ENCODE measurements at places on chromosomes 2 and 18.

GRCh38 chr2:208112969-208113368 is 11.4 kb downstream of the CRYGD start:
- DNase-seq, result no peak

DNA sequence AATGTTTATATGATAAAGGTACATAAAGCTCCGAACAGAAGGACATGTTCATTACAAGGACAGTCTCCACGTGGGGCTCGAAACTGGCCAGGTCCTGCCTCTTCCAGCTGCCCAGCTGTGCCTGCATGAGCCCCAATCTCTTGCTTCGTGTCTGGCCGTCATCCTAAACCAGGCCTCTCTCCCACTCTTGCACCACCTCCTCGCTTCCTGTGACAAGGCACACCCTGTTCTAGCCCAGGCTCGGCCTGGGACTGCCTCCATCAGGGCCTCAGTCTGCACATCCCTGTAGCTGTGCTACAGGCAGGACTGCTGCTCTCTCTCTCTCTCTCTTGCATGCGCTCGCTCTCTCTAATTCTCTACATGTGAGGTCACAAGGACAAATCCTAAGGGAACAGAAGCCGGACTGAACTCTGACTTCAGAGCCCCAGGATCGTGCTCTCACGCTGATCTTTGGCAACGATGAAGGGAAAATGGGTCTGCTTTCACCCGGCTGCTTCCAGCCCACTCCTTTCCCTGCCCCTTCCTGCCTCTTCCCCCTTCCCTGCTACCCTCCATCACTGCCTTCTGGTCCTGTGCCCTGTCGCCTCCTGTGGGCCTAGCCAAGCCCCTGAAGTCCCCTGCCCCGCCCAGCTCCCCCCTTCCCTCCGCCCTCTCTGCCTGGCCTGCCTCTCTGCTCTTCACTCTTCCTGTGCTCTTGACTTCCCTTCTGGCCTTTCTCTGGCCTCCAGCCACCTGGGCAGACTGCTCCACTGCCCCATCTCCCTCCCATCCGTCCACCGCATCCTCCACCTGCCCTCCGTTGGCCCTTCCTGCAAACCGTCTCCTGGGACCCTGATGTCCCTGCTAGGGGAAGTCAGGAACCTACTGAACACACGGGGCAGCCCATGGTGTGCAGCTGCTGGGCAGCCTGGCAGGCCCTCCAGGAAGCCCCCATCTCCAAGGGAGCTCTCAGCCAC is 7.8 kb upstream of the GPR55 start:
- DNase-seq, result peak; percentile 20

- no peak for DNase-seq
These were observed 400.3 kb downstream of the NCKAP5 start for GRCh38 chr2:133167990-133168389.

DNA sequence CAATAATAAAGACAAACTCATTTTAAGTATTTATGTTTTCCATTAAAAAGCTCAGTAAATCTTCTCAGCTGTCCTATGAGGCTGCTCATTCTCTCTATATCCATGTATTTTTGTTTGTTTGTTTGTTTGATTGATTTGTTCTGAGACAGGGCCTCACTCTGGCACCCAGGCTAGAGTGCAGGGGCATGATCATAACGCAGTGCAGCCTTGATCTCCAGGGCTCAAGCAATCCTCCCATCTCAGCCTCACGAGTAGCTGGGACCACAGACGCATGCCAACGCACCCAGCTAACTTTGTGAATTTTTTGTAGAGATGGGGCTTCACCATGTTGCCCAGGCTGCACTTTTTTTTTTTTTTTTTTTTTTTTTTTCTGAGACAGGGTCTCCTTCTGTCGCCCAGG is 5.6 kb downstream of the STRN start:
- no peak for DNase-seq

DNA sequence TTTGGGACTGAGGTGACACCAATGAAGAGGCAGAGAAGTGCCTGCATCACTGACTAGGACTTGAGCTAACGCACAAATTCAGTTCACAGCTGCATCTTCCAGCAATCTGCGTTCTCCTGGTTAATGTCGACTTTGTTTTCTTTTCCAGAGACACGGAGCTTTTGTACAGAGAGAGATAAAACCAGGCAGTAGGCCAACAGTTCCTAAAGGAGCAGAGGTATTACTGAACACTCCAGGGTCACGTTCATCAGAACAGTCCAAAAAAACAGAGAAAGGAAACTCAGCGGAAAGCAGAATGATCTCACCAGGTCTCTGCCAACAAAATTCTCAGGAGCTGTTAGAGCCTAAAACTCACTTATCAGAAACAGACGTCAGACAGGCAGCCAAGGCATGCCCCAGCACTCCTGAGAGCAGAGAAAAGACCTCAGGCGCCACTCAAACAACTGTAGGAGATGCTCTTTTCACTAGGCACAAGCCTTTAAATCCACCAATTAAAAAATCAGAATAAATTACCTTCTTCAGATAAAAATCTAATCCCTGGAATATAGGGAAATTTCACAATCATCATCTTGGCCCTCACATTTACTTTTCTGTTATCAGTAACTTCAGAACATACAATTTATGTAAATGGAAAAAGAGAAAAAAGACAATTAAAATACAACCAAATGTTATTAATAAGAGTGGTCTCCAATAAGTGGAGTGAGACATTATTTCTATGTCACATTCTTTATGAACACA is 95.9 kb upstream of the SPTBN1 start:
- peak; percentile 84 for DNase-seq

DNA sequence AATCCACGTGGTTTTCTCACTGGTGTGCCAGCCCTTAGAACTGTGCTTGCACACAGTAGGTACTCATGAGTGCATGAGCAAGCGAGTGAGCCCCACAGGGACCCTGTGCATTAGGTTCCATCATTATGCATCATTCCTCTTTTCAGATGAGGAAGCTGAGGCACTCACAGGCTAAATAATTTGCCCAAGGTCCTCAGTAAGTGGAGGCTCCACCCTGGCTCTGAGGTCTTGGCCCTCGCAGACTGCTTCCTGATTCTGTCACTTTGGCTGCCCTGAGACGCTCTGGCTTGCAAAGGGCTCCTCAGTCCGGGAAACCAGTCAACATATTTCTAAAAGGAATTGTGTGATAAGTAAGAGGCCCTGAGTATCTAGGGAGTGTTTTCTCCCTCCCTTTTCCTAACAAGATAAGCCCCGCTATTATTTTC is 71.7 kb downstream of the IL1R2 start:
- DNase-seq, result no peak

GRCh38 chr2:18267501-18267900 is 293.0 kb downstream of the RDH14 start:
- no peak for DNase-seq

DNA sequence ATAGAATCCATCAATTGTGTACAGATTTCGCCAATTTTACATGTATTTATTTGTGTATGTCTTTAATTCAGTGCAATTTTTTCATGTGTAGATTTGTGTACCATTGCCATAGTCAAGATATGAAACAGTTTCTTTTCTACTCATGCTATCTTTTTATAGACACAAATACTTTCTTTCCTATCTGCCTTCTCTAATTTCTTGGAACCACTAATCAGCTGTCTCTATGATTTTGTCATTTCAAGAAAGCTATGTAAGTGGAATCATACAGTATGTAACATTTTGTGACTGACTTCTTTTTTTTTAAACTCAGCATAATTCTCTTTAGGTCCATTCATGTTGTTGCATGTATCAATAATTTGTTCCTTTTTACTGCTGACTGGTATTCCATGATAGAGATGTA is 33.3 kb downstream of the KIAA1328 start:
- DNase-seq, result no peak

DNA sequence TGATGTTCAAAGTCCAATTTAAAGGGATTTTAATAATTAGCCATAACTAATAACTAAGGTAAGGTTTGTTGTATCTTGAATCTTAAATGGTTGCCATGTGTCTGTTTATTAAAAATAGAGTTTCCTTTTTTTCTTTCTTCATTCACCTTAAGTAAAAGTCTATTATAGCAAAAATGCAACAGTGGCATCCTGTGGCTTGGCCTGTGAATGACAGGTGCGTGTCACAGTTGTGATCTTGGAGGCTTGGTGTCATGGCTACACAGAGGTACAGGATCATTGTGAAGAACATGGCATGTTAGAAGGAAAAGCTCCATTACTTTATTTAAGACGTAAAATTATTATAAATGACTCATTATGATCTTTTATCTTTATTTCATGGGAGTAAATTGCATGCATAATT is 246.1 kb downstream of the BCL2 start:
- DNase-seq, result no peak

DNA sequence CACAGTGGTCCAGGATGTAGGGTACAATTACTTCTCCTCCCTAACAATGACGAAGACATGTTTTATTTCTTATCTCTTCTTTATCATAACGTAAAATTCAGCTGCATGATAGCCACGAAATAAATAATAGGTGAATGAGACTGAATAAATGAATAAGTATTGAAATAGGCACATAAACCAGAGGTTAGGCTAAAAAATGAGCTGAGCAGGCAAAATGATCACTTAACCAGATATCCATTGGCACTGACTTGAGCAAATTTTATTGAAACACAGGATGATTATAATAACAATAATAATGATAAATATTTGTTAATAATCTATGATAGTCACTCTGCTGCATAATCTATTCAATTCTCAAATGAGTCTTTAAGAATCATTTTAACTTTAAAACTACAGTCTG is 506.9 kb upstream of the ZNF804A start:
- no peak for DNase-seq

- DNase-seq, result no peak
These were observed 434.9 kb downstream of the ZEB2 start for GRCh38 chr2:144085016-144085415.

- DNase-seq, result no peak
These were observed 61.5 kb downstream of the MBP start for GRCh38 chr18:77071061-77071460.

- DNase-seq, result no peak
These were observed 47.2 kb downstream of the SCG2 start for GRCh38 chr2:223554923-223555322.

- DNase-seq, result no peak
These were observed 154.3 kb downstream of the NDUFA10 start for GRCh38 chr2:239870863-239871262.

GRCh38 chr18:23580677-23581367 is 5.5 kb downstream of the NPC1 start:
- DNase-seq, result no peak

DNA sequence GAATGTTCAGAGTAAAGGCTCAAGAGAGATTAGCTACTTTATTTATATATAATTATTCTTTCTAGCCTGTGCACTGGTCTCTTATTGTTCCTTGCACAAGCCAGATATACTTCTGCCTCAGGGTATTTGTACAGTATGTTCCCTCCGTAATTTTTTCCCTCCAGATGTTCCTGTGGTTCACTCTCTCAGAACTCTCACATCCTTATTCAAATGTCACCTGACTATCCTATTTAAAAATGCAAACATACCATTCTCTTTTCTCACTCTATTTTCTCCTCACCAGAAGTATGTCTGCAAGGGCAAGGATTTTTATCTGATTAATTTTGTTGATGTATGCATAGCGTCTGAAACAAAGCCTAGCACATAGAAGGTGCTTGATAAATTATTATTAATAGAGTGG is 64.0 kb upstream of the CERS6 start:
- DNase-seq, result no peak

- DNase-seq, result no peak
These were observed 4.6 kb upstream of the LAMA3 start for GRCh38 chr18:23684515-23685197.

DNA sequence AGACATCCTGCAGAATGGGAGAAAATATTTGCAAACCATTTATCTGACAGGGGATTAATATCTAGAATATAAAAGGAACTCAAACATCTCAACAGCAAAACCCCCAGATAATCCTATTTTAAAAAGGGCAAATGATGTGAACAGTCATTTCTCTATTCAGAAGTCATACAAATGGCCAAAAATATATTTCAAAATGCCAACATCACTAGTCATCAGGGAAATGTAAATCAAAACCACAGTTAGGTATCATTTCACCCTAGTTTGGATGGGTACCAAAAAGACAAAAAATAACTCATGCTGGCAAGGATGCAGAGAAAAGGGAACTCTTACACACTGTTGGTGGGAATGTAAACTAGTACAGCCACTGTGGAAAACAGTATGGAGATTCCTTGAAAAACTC is 70.0 kb downstream of the TBR1 start:
- no peak for DNase-seq

DNA sequence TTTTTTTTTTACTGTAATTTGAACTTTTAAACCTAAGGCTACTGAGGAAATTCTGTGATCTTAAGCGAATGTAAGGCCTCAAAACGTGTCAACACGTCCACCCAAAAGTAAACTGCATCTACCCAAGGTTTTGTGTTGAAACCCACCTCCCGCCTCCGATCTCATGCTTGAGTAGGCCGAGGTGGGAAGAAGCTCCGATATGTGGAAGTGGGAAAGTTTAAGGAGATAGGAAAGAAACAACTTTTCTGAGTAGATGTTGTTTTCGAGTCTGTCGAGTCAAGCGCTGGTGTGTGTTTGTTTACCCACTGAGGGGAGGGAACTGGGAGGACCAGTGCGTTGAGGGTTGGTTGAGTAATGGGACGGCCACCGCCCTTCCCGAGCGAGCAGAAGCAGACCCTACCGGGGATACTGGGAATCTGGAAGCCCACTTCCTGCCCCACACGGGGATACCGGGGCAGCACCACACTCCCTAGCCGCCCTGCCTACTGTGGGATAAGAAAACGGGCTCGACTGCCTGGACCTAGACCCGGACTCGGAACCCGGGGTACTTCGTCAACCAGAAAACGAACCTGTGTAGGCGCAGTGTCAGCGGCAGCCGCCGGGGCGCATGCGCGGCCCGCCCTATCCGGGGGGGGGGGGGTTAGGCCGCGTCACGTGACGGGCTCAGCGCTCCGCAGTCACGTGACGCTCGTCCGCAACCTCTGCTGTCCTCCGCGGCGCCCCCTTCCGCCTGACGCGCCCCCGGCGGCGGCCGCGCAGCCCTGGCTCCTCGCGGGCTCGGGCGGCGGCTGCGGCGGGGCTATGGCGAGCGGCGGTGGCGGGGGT is at the start of gene RETREG2:
RETREG2 (plus strand) TSS at position 724 of the 825 bp plus-strand sequence; CDS start at position 802, 78 bp downstream.
- peak; percentile 94 for DNase-seq

DNA sequence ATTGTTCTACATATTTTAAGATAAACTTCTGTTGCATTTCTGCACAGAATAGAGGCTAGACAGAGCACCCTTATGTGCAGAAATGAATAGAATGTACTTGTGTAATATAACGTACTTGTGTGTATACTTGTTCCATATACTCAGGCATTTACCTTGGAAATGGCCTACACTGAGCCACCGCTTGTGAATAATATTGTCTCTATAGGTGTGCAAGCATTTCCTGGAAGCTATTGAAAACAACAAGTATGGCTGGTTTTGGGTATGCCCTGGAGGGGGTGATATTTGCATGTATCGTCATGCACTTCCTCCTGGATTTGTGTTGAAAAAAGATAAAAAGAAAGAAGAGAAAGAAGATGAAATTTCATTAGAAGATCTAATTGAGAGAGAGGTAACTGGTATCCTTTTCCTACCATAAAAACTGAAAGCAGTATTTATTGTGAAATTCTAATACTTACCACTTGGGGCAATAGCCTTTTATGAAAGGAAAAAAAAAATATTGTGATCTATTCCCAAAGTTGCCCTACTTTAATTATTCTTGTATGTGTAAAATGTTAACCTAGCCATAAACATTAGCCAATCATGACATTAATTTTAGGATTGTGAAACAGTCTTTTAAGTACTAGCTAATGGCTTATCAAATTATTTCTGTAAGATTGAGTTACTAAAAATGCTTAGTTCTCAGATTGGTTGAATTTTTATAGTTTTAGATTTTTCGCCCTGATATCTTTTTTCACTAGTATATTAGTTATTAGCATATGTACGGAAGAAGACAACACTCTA is 18.0 kb downstream of the ZC3H15 start:
- DNase-seq, result peak; percentile 64

GRCh38 chr2:157290525-157290924 is 33.0 kb downstream of the GALNT5 start:
- DNase-seq, result no peak

GRCh38 chr2:55063226-55063625 is 13.0 kb upstream of the RTN4 start:
- DNase-seq, result peak; percentile 40

Measured in eye (tissue), 1 donor.